Stimulated activated CD4-positive, alpha-beta T cell treated with anti-CD3 and anti-CD28 coated beads, Interleukin-1b, Interleukin-23, amount 100 ng/mL, for 4 hours (primary cell): ENCODE measurements at places on chromosomes 11 and 22.

DNA sequence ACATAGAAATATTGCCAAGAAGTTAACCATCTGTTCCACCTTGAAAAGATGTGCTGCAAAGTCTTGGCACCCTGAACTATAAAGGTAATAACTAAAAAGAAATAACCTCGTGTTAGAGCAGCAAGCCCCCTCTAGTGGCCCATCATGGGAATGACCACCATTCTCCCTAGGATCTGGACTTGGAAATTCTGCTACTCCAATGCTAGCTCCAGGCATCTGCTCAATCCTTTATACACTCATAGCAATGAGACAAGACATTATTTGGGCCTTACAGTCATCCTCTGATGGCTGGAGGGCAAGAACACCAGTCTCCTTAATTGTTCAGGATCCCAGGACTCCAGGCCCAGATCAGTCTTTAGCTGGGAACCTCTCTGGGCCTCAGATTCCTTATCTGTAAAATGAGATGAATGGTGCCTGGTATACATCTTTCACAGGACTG, 76.0 kb downstream of the CWC15 start:
- DNase-seq, result peak; percentile 5

- DNase-seq, result no peak
These were observed 229.8 kb upstream of the LUZP2 start for GRCh38 chr11:24267014-24267413.

GRCh38 chr11:20303391-20303965, 60.0 kb upstream of the HTATIP2 start:
- DNase-seq, result no peak

DNA sequence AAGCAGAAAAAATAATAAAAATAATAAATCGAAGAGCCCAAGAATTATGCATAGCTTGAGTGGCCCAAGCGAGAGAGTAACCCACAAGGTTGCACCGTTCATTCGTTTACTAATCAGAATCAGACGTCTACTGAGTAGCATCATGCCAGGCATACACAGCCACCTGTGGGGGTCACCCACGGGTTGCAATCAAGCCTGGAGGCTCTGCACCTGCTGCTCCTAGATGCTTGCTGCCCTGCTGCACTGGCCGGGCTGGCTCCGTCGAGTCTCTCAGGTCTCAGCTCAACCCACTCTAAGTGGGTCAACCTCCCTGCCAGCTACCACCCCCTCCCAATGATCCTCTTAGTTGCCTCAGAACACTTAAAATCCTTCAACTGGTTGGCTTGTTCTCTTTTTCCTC, 2.0 kb upstream of the TESMIN start:
- no peak for DNase-seq

GRCh38 chr11:33674035-33674814, 26.4 kb downstream of the C11orf91 start:
- no peak for DNase-seq

- DNase-seq, result no peak
These were observed 309.9 kb downstream of the BRD1 start for GRCh38 chr22:49517667-49518185.

DNA sequence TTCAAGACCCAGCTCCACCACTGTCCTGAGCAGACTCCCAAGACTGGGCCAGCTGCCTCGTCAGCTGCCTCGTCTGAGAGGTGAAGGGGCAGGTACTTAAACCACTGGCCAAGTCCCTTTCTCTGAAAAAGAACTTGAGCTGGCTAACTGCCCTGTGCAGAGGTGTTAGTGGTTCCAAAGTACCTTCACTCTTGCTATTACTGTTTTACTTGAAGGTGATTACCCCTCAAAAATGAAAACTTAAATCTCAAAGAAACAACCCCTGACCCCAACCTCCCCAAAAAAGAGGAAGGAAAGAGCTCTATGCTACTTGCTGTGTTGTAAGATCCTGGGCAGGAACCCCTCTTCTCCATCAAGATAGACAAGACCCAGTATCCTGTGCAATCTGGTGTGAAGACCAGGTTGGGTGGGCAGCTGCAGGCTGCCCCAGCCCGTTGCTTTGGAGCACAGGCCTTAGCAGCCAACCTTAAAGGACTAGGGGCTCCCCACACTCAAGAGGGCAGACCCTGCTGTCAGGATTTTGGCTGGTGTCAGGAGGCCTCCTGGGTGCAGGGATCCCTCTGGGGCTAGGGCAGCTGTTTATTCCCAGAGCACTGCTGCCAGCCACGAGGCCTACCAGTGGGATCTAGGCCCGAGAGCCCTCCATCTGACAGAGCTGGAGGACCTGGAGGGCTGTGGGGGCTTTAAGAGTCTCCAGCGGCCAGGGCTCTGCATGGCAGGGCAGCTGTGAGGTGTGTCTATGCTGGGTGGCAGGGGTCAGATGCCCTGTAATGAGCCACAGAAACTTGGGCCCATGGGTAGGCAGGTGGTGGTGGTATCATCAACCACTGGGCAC, 13.0 kb downstream of the GUCD1 start:
- no peak for DNase-seq

GRCh38 chr22:17234144-17234623, 14.9 kb upstream of the ADA2 start:
- no peak for DNase-seq

DNA sequence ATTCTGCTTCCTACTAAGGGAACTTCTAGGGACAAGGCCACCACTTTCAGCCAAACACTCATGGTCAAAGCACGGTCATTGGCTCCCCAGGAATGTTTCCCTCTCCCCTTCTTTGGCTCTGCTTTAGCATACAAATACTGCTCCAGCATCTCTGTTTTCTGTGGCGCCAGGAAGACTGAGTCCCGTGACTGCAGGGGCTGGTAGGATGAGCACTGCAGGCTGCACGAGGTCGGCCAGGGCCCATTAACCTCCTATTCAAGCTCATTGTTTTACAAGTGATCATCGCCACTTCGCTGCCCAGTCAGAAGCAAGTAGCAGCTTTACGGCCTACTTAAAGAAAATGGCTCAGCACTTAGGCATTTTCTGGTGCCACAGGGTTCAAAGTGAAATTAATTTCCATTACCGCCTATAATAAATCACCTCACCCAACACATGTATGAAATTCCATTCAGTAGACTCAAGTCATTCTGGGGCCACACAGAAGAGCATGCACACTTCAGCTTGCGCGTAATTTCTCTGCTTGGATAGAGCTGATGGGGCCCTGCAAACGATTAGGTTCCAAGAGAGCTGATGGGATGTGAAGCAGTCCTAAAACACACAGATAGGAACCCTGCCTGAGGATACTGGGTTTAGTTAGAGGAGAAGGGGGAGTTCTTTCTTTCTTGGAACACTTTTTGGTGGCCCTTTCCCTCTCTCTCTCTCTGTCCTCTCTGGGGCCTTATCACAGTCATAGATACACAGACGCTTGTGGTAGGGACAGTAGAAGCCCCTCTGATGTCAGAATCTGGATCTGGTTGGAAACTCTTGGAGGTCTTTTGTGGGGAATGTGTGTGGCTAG, 173.7 kb downstream of the KIF18A start:
- DNase-seq, result no peak

DNA sequence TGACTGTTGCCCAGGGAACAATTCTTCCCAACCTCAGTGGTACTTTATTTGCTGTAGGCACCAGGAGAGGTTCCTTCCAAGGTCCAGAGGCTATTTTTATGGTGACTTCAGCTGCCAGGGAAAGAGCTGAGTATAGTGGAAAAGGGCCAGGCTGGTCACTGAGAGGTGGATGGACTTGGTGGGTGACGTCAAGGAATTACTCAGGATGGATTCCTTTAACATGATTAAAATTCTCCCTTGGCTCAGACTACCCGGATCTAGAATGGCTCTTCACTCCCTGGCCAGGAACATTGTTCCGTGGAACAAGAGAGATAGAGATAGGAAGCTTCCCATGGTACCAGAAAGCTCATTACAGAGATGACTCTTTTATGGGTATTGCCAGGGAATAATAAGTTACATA, 8.7 kb upstream of the CALCA start:
- no peak for DNase-seq

DNA sequence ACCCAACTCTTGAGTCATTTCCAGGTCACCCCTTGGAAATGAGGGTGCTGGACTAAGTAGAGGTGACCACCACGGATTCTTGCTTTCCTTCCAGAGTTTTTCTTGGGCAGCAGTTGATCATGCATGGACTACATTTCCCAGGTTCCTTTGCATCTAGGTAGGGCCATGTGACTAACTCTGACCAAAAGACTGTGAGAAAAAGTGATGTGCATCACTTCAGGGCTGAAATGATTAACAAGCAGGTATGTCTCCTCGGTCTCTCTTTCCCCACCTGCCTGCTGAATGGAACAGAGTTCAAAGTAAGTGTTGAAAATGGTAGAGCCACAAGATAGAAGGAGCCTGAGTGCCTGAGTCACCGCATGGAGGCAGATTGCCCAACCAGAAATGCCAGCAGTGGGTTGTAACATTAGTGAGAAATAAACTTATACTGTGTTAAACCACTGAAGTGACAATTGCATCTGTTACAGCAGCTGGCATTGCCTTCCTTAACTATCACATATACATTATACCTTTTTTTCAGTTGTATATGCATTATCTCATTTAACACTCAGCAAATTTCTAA, 113.5 kb downstream of the MN1 start:
- no peak for DNase-seq

DNA sequence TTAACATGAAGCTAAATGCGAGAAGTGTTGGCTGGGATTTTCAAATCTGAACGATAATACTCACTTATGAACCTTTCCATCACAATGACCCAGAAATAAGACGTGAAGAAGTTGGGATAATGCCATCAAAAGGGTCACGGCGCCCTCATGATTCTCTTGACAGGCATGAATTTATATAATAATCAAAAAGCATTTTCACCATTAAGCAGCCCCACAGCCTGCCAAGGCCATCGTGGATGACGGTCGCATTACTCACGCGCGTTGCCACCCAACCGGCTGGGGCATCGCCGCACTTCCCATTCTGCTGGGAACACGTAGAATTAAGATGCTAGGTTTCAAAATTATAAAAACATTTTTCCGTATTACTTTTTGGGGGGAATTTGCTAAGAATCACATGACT, 18.9 kb upstream of the GAL start:
- DNase-seq, result no peak

GRCh38 chr11:19382131-19382611, 141.4 kb upstream of the E2F8 start:
- no peak for DNase-seq

DNA sequence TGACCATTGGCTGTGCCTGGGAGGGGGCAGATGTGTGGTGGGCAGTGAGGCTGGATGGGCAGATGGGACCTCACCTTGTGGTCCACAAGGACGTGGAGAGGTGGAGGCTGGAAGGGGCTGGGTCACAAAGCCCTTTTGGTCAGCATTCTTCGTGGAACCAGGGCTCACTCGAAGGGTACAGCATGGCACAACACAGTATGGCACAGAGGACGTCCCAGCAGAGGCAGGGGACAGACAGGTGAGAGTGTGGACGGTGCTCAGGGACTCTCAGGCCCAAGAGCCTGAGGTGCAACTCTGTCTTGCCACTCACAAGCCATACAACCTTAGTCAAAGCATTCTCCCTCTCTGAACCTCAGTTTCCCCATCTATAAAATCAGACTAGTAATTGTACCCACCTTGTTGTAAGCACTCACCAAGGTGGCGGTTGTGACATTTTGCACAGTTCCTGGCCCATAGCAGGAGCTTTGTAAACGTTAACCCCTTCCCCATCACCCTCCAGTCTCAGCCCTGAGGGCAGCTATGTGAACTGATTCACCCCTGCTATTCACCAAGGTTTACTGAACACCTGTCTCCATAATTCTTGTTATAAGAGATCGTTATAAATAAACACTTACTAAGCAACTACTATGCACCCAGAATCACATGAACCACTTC, 11.6 kb upstream of the TSKU start:
- DNase-seq, result no peak

DNA sequence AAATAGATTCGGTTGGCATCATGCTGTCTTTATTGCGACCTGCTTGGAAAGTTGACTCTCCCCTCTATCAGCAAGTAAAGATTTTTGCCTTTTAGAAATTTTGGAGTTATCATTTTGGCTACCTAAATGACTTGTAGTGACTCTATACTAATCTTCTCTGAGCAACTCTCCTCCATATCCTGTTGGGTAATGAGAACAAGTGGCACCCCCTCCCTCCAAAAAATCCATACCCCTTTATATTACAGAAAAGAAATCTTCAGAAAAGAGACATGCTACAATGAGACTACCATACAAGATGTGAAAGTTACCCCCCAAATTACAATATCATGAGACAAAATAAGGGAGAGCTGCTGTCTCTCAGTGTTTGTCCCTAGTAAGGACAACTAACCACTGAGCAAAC, 1.2 kb downstream of the JAML start:
- no peak for DNase-seq

DNA sequence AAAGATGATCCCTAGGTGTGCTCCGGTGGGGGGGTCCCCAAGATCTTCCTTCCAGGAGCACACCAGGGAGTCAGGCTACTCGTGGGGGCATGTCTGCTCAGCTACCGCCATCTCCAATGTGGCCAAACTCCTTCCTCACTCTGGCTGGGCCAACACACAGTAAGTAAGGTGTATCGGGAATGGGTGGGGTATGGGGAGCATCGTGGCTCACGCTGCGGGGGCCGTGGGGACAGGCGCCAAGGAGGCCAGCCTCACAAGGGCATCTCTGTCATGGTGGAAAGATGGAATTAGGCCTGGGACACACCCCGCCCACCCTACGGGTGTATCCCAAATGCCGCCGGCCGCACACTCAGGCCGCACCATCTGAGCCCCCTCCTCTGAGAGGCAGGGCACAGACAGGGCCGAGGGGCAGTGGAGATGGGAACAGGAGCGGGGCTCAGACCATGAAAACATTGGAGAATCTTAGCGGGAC, 8.3 kb downstream of the IGF2 start:
- DNase-seq, result no peak
